ENCODE measurements at places on chromosomes 4 and X.

DNA sequence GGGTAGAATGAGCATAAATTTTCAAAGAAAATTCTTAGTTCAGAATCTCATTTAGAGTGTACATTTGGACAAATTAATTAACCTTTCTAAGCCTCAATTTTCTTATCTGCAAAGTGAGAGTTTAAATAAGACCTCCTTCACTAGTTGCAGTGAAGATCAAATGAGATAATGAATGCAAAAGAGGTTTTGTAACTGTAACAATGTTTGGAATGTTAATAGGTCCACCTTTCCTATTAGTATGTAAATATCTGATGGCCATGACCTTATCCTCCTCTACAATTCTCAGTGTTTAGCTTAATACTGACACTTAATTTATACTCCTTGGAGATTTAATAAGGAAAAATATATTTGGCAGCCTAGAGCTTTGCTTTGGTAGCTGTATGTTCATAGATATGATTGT, 138.8 kb downstream of the GABRG1 start:
- DNase-seq: no peak

- DNase-seq: no peak
These were observed 101.1 kb upstream of the SHISA3 start for GRCh38 chr4:42296196-42296595.

GRCh38 chrX:129490330-129490729, 33.0 kb downstream of the SMARCA1 start:
- no peak for DNase-seq

DNA sequence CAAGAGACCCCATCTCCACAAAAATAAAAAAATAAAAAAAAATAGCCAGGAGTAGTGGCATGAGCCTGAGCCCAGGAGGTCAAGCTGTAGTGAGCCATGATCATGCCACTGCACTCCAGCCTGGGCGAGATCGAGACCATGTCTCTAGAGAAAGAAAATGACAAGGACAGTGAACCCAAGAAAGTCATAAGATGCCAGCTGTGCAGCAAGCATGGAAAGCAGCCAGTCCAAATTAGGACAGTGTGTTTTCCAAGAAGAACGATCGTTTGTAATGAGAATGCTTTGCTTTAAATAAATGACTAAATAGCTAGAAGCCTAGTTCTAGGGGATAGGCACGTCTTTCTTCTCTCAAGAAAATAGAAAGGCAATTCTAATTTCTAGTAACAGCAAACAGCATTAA, 58.4 kb upstream of the MSANTD1 start:
- DNase-seq: no peak

DNA sequence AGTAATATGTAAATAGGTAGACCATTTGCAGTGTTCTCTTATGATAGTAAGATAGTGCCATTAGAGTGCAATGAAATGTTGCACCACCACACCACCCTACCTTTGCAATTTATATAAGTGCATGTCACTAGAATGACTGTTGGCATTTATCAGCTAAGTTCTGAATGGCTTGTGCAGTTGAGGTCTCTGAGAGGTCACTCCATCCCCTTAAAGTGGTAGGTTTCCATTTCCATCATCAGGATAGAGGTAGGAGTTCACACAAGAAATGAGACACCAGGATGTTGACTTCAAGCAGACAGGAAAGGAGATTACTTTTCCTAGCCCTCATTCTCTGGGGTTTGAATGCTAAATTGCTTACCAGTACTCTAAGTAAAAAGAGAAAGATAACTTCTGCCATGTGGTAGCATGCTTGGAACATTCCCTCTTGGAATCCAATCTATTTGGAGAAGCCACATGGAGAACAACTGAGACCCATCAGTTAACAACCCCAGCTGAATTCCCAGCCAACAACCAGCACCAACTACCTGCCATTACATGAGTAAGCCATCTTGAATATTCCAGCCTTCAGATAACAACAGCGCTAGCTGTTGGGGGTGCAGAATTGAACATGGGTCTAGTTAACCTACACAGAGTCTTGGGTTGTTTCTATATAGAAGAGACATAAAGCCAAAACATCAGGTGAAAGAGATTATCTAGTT, 6.7 kb upstream of the LRBA start:
- DNase-seq: no peak

DNA sequence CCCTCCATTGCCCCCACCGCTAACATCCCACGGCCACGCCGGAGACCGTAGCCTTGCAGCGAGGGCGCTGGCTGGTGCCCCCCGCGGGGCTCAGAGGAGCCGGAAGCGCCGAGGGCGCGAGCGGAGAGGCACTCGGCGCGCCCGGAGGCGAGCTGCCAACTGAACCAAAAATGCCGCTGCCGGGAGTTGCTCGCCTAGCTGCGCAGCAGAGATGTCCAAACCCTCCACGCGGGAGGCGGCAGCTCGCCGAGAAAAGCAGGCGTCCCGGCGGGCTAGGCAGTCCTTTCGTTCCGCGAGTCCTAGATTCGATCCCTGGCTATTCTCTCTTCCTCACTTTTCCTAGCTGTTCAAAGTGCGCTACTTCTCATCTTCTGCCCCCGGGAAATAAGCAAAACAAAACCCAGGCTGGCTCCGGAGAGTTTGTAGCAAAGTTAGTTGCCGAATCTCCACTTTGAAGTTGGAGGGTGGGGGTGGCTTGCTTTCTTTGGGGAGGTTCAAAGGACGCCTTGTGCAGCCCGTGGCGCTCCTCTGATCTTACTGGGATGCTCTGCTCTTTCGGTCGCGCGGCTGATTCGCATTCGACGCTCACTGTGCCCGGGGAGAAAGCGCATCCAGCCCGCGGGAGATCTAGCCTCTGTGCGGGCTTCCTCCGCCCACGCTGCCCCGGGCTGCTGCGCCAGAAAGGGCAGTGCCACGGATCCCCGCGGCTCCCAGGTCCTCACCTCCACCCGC, 723 bp downstream of the NKX6-1 start:
- no peak for DNase-seq

GRCh38 chrX:114787061-114787460, 203.2 kb downstream of the HTR2C start:
- no peak for DNase-seq

All from CD4-positive, alpha-beta memory T cell (primary cell).